ENCODE measurements at places on chromosomes 5 and 9.

- no peak for DNase-seq
Observed at GRCh38 chr9:70531311-70531710, 116.9 kb upstream of the KLF9 start.

DNA sequence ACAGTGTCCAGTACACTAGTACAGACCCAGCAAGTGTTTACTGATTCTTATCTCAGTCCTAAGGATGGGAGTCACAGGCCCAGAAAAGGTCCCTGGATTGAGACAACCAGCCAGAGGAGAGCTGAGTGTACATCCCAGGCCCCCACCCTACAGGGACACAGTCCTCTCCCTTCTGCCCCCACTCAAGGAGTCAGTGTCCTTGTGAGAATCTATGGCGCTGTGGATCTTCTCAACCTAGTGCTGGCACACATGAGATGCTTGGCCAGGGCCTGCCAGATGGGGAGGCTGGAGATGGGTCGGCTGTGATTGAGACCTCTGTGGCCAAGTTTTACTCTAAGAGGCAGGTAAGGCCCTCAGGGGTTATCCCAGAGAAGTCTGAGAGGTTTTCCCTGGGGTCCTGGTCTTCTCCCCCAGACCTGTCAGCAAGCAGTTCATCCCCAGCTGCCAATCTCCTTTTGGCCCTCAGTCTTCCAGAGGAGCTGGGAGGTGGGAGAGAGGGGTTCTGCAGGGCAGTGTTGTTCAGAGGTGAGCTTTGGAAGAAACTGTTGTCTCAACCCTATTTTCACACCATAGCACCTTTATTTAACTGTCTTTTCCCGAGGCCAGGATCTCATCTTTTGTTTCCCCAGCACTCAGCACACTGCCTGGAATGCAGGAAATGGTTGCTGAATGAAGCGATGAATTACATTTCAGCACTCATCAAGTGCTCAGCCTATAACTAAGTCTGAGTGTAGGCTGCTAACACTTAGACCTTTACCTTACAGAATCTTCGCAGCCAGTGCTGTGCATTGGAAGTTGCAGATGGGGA is 3.2 kb upstream of the NSD1 start:
- DNase-seq: no peak

GRCh38 chr5:180370861-180371641 is 17.9 kb upstream of the GFPT2 start:
- DNase-seq: no peak

DNA sequence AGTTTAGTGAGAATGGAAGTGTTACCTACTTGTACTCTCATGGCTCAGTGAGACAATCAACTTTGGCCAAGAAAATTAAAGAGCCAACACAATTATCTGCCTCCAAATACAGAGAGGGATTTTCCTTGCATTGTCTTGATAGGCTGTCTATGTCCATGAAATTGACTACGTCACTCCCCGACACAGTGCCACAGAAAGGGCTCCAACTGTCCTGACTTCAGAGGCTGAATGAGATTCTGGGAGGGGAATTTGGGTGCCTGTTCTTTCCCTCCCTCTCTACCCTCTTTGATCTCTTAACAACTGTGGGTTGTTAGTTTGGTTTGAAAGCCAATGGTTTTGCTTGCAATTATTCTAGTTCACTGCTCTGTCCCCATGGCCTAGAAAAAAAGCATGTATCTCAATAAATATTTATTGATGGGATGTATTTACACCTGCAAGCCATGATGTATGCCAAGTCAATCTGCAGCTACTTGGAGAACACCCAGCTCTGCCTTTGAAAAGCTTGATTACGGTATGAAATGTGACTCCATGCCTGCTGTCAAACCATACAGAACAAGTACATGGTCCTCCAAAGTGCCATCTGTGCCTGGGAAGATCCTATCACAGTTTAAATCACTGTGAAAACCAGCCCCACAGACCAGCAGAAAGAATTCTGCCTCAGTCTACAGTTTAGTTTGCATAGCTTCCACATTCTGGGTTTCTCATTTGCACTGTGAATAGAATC is 37.3 kb downstream of the CAPSL start:
- no peak for DNase-seq

- no peak for DNase-seq
Observed at GRCh38 chr9:118652258-118652657, 717.0 kb downstream of the BRINP1 start.
